ENCODE measurements at places on chromosomes 5 and 9.

DNA sequence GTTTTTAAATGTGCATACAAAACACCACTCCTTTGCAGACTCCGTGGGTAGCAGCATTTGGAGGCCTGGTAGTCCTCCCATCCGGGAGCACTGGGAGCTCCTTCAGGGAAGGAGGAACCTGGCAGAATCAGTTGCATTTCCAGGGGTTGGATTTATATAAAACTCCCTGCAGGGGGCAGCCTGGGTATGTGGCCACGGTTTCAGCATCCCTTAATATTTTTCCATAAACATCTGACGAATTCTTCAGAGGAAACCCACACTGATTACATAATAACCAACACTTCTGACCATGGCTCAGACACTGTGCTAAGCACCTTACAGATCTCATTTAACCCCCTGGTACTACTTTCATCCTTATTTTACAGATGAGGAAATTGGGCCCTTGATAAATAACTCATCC, 6.1 kb upstream of the AFAP1L1 start:
- no peak for DNase-seq

DNA sequence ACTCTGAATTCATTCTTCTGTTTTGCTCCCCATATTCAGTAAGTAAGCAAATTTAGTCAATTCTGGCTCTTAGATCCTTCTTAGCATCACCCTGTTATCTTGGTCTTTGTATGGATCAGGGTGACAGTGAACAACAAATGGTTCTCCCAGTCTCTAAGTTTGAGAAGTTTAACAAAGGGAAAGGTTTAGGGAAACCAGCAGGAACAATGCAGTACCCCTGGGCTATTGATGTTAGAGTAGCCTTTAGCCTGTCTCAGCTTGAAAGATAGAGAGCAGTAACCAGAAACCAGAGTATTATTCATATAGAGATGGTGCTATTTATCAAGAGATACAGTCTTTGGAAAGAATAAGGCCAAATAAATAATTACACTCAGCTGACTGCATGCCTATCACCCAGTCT, 241.8 kb downstream of the CDH12 start:
- DNase-seq: no peak

DNA sequence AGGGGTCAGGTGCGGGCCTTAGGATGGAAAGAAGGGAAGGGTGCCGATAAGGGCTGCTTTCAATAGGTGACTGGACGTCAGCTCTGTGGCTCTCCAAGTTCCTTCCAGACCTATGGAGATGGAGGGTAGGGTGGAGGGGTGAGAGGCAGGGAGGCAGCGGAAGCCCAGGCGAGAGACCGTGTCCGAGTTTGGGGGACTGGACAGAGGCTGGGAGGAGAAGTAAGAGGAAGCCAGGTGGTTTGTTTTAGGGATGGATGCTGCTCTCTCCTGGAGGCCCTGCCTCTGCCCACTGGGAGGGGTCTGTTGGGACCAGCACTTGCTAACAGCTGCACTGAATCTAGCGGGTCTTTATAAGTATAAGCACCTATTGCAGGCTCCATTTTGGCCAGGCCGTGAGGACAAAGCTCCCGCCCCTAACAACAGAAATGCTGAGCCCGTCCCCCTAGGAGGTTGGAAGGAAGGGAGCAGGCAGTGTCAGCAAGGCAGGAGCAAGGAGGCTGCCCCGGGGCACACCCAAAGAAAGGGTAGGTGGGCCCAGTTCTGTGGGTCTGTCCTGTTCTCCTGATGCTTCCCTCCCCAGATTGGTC, 167.5 kb downstream of the DAB2IP start:
- DNase-seq: no peak

DNA sequence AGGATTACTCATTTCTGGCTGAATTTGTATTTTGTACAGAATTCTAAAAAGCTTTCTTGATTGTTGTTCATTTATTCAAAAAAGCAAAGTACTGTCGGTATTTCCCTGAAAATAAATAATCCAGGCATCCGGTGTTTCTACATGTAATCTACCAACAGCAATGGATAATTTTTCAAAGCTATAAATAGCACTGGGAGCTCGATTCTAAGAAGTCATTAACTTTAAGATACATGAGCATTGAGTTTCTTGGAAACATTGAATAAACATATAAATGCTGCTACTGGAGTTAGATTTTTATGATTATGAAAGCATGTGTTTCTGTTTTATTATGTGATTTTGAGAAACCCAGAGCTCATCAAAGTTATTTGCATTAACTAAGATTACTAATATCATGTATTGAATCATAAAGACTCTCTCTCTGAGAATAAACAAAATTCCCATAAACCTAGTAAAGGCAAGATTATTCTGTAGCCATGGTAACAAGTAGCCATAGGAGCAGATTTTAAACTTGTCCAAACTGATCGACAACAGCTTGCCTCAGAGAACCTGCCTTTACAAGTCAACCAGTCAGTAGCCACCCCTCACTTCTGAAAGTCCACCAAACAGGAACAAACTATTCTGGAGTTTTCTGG, 197.0 kb downstream of the DRD1 start:
- DNase-seq: no peak

- no peak for DNase-seq
These were observed 8.9 kb downstream of the DAB2IP start for GRCh38 chr9:121660367-121660766.

DNA sequence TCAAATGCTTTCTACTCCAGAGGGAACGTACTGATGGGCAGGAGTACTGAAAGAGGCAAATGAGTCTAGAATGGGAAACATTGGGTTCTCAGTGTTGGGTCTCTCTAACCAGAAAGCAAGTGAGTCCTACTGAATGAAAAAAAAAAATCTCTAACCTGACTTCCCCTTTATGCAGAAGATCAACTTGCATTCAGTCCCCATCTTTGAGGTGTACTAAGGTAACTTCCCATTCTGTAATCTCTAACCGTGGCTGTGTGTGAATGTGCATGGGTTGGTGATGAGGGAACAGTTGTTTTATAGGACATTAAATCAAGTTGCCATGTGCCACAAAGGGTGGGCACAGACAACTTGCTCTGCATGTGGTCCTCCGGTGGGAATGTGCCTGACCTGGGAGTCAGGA, 264.6 kb upstream of the CLINT1 start:
- no peak for DNase-seq

GRCh38 chr5:125088522-125089105, 342.2 kb upstream of the ZNF608 start:
- DNase-seq: no peak

GRCh38 chr9:93577078-93577974, 942 bp downstream of the PHF2 start:
- no peak for DNase-seq

- DNase-seq: no peak
These were observed 145.4 kb downstream of the CDK5RAP2 start for GRCh38 chr9:120434532-120434931.

DNA sequence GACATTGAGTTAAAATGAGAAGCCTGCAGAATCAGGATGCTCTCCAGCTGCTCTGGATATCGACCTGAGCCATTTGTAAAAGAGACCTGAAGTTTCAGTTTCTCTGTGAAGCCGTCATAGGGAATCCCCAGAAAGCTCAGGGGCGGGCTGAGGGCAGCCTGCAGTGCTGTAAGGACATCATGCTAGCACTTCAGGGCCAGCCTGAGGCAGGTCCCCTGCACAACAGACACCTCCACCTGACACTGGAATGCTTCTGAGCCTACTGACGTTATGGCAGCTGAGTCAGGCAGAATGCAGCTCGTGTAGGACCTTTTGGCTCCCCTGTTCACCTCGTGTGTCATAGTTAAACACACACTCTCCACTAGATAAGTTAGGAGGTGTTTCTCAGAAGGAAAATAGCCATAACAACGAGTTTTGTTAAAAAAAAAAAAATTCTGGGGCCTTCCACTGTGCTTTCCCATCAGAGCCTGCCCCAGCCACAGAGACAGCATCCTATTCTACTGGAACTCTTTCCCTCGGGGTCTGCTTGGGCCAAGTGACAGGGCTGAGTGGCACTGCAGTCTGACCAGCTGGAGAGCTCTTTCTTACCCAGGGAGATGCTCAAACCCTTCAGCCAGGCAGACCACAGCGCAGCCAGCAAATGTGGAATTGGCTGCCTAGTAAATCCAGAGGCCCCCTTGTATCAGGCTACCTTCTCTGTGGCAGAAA, 354.9 kb downstream of the DIRAS2 start:
- no peak for DNase-seq

DNA sequence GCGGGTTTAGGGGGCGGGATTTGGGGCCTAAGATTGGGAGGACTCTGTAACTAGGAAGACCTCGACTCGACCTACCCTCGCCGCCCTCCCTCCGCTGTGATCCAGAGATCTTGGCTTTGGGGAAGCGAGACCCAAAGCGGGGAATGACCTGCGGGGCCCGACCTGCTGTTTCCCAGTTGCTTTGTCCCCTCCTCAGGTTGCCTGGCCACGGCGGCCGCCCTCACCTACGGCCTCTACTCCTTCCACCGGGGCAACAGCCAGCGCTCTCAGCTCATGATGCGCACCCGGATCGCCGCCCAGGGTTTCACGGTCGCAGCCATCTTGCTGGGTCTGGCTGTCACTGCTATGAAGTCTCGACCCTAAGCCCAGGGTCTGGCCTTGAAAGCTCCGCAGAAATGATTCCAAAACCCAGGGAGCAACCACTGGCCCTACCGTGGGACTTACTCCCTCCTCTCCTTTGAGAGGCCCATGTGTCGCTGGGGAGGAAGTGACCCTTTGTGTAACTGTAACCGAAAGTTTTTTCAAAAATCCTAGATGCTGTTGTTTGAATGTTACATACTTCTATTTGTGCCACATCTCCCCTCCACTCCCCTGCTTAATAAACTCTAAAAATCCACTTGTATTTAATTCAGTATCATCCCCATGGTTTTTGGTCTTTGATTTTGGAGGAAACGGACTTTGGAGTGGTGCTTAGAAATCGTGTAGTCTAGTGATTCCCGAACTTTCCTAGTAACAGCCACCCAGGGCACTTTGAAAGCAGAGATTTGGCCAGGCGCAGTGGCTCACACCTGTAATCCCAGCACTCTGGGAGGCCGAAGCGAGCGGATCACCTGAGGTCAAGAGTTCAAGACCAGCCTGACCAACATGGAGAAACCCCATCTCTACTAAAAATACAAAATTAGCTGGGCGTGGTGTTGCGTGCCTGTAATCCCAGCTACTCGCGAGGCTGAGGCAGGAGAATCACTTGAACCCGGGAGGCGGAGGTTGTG, 878 bp downstream of the HIGD2A start:
- DNase-seq: no peak

DNA sequence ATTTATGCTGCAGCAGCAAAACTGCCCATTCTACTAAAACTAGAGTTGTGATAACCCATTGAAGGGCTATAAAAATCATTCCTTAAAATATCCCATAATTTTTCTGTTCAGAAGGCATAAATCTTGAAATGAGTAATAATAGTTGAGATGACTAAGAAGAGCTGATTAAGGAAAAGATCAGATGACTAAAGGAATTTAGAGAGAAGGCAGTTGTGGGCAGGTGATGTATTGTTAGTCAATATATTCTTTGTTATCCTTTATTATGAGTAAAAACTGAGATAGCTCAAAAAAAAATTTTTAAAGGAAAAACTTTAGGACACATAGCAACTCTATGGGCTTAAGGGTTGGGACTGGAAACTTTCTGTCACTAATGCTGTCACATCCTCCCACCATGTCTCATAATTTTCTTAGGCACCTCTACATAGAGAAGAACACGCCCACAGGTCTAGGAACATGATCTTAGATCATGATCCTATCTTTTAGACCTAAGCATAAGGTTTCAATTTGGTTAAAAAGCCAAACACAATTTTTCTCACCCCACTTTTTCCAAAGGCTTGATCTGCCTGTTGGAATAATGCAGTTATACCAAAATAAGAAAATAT, 597.5 kb upstream of the MEF2C start:
- no peak for DNase-seq

- DNase-seq: peak; percentile 51
These were observed at the start of gene KLF4 for GRCh38 chr9:107489687-107490605. KLF4 (minus strand) TSS chr9:107489769; CDS start chr9:107489172, 597 bp downstream.

- no peak for DNase-seq
These were observed 116.0 kb upstream of the PAM start for GRCh38 chr5:102638912-102639652.

DNA sequence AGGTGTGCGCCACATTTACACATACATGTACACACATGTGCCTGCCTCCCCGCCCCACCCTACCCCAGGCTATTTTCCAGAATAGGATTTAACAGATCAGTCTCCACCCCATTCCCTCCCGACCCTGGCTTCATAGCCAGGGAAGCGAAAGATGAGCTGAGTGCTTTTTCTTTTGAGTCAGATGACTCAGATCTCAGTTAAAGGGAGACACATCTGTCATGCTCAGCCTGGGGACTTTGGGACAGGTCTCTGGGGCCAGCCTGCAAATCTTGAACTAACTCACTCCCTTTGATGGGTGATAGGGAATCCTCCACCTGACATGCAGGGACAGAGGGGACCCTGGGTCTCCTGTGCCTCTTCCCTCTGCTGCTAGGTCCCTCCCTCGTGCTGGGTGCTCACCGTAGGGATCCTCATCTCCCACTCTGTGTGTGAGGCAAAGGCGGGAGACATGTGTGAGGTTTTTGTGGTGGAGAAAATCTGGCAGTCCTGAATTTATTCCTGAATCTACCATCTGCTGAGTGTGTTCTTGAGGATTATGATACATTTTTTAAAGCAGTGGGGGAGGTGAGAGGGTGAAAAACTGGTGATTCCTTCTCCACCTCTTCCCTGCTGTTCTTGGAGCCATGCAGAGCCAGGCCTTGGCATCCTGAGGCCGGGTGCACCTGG, 37.7 kb downstream of the NEUROG1 start:
- no peak for DNase-seq

DNA sequence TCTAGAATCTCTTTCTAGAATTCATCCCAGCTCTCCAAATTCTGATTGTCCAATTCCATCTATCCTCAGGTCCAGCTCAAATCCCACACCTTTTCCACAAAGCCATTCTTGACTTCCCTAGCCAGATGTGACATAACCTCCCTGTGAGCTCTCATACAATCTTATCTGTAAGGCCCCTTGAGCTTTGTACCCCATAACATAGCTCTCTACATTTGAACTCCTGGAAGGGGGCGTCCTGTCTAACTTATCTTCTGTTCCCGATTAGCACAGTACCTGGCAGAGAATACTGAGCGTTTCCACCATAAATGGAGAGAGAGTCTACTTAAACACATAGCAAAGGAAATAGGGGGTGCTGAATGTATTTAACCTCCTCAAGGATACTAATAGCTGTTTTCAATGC, 251.6 kb upstream of the RGMB start:
- no peak for DNase-seq

- no peak for DNase-seq
These were observed 74.3 kb downstream of the ZNF618 start for GRCh38 chr9:113950195-113951031.

- peak; percentile 91 for DNase-seq
These were observed 33.7 kb downstream of the USP20 start for GRCh38 chr9:129868872-129869486.

DNA sequence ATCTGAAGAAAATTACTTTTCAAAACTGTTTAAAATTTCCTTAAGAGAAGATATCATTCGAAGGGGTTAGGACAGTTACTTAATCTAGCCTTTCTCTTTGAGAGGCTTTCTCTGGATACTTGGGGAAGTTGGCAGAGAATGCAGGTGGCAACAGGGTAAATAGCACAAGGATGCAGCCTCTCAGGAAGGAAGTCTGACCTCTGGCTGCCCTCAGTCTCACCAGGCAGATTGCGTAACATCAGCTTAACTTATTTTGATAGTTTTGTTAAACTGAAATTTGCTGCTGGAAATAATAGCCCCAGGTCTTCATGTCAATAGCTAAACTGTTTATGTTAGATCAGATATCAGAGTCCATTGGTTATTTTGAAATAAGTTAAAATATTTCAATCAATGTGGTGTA, 20.4 kb downstream of the CCDC192 start:
- no peak for DNase-seq

- DNase-seq: no peak
These were observed 431.0 kb upstream of the MEF2C start for GRCh38 chr5:89313804-89314588.

Measured in stimulated activated CD4-positive, alpha-beta T cell treated with anti-CD3 and anti-CD28 coated beads, Interleukin-4, amount 100 ng/mL, for 4 hours (primary cell).